Testis (tissue), 5 donors: ENCODE measurements at places on chromosomes 5 and 9. TPM values are rescaled to one million over a fixed set of nuclear protein-coding genes. Genes with fewer than 3 reads are reported as not detected.

GABRB2 gene
- 4.7 TPM for total RNA-seq

CD274 gene
- 1.3 TPM for total RNA-seq

ASS1 gene
- total RNA-seq, result 68.5 TPM

DNA sequence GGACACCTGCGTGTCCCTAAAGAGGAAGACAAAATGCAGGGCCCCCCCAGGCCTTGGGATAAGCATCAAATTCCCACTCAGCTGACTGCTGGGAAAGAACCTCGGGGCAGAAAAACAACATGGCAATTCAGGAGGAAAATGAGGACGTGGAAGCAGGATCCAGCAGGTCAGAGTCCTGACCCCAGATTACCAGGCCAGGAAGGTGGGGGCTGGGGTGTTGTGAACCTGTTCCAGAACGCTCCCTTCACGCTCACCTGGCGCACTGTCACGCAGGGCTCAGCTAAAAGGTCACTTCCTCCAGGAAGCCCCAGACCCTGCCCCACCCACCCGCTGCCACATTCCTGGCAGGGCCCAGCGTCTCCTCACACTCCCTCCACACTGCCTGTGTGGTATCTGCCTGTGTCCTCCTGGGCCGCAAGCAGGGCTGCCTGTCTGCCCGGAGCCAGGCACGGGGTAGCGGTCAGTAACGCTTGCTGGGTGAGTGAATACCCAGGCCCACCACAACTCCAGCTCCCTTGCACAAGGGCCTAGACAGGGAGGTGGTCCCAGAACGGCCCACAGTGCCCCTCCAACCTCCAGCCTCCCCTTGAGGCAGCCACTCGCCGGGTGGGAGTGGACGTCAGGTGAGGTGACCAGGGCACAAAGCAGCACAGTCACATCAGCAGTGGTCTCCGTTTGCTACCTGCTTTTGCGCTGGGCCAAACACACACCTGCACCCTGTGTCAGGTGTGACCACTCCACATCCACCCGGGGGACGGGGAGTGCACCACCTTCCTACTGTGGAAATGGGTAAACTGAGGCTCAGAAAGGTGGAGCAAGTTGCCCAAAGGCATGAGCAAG, 18.1 kb downstream of the VAV2 start:
- H3K4me1 ChIP-seq, result peaks cover 5% of the 10 kb centered on the region
- no peaks in the 10 kb centered on the region for H3K27me3 ChIP-seq
- no peak overlapping the region for H3K27ac ChIP-seq
- no peaks in the 10 kb centered on the region for H3K36me3 ChIP-seq
- DNase-seq, result no peak

DNA sequence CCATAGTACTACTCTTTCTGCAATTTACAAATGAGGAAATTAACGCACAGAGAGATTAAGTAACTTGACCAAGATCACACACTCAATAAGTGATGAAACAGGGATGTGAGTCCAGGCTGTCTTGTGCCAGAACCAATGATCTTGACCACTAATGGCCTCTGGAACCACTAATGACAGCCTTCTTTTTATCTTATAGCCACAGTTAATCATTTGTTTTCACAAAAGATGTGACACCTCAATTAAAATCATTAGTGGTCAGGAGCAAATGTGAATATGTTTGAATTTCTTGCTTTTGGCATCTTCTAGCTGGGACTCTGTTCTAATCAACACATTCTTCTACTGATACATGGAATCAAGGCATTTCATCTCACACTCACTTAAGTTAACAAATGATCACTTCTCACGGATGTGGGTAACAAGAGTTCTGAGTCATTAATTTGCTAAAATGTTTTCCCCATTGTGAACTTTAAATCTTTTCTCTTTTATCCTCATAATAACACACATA, 102.7 kb upstream of the CD180 start:
- no peaks in the 10 kb centered on the region for H3K27me3 ChIP-seq
- H3K4me1 ChIP-seq, result peaks cover 10% of the 10 kb centered on the region
- no peak for DNase-seq
- no peak overlapping the region for H3K27ac ChIP-seq
- H3K4me3 ChIP-seq, result no peak overlapping the region

DNA sequence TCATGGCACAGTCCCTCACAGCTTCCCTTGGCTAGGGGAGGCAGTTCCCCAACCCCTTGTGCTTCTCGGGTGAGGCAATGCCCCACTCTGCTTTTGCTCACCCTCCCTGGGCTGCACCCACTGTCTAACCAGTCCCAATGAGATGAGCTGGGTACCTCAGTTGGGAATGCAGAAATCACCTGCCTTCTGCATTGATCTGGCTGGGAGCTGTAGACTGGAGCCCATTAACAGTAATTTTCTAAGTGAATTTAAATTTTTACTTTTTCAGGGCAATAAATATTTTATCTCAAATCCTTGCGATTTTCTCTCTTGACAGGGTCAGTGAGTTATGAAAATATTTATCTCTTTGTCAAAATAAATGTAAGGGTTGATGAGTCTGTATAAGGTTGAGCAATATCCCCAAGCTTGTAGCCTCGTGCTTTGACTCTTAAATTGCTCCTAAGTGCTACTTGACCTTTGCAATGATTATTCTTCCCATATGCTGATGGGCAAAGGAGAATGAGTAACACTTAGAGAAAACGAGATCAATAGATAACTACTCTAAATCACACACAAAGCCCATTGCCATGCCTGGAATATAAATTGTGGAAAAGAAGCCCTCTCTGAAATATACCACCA, 82.1 kb upstream of the MOCS2 start:
- H3K27ac ChIP-seq, result no peak overlapping the region
- H3K4me3 ChIP-seq, result no peak overlapping the region
- DNase-seq, result no peak

- no peaks in the 10 kb centered on the region for H3K27me3 ChIP-seq
- H3K4me1 ChIP-seq, result no peaks in the 10 kb centered on the region
- H3K4me3 ChIP-seq, result no peak overlapping the region
- DNase-seq, result no peak
- no peak overlapping the region for H3K27ac ChIP-seq
- no peaks in the 10 kb centered on the region for H3K36me3 ChIP-seq
Observed at GRCh38 chr9:94932652-94933510, 206.4 kb downstream of the AOPEP start.

DNA sequence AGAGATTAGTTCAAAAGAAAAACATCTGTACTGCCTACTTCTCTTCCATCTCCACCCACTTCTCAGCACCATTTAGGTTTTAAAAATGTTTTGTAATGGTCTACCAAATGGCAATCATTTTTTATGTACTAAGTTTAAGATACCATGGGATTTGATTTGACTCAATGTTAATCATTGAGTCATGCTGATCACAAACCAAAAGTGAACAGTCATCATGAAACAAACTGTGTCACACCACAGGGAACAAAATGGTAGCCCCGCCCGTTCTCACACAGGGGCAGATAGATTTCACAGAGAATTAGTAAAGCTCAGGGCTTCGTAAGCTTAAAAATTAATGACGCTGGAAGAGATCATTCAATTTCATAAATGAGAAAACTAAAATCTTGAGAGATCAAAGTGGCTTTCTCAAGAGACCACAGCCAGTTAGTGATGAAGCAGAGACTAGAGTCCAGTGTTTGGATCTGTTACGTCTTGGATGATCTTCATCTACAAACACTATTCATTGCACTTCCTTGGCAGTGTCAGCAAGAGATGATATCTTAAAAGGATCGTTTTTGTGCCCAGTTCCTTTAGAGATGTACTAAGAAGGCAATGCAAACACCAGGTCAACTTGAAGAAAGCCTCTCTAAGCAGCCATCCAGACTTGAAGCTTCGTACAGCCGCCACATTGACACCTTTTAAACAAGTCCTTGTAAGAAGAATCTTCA, 33.9 kb upstream of the TRIO start:
- H3K4me1 ChIP-seq, result no peaks in the 10 kb centered on the region
- no peak overlapping the region for H3K4me3 ChIP-seq
- DNase-seq, result no peak
- no peak overlapping the region for H3K27ac ChIP-seq

DNA sequence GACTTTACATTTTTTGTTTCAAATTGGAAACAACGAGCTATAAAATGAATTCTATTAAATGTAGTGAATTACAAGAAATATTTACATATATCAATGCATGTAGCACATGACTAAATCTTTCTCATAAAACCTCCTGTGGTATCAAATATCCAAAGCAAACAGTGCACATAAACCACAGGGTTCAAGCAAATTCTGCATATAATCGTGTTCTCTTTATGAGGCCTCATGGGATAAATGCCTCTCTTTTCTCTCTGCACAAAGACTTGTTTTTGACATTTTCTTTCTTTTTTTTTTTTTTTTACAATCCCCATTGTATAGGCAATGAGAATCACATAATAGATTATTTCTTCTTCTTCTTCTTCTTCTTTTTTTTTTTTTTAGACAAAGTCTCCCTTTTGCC, 1117.2 kb upstream of the DMAC1 start:
- DNase-seq, result no peak
- H3K36me3 ChIP-seq, result no peaks in the 10 kb centered on the region
- no peaks in the 10 kb centered on the region for H3K27me3 ChIP-seq

- H3K36me3 ChIP-seq, result no peaks in the 10 kb centered on the region
- no peaks in the 10 kb centered on the region for H3K4me1 ChIP-seq
- DNase-seq, result no peak
- no peak overlapping the region for H3K4me3 ChIP-seq
Observed at GRCh38 chr5:38059876-38060275, 198.5 kb upstream of the EGFLAM start.

GRCh38 chr9:133948131-133948530, 44.0 kb downstream of the VAV2 start:
- DNase-seq, result no peak
- H3K27ac ChIP-seq, result no peak overlapping the region
- no peaks in the 10 kb centered on the region for H3K27me3 ChIP-seq
- no peaks in the 10 kb centered on the region for H3K4me1 ChIP-seq

- H3K27ac ChIP-seq, result no peak overlapping the region
- H3K4me1 ChIP-seq, result peaks cover 11% of the 10 kb centered on the region
- no peak overlapping the region for H3K4me3 ChIP-seq
- DNase-seq, result peak; percentile 46
- no peaks in the 10 kb centered on the region for H3K27me3 ChIP-seq
Observed at GRCh38 chr5:52693280-52693679, 94.4 kb upstream of the ITGA1 start.
